Stimulated activated CD4-positive, alpha-beta T cell treated with anti-CD3 and anti-CD28 coated beads, TNF-alpha, amount 100 ng/mL, for 1 hour (primary cell): ENCODE measurements at places on chromosomes 11 and 22.

- DNase-seq, result no peak
These were observed 226.1 kb downstream of the BLID start for GRCh38 chr11:121889931-121890330.

DNA sequence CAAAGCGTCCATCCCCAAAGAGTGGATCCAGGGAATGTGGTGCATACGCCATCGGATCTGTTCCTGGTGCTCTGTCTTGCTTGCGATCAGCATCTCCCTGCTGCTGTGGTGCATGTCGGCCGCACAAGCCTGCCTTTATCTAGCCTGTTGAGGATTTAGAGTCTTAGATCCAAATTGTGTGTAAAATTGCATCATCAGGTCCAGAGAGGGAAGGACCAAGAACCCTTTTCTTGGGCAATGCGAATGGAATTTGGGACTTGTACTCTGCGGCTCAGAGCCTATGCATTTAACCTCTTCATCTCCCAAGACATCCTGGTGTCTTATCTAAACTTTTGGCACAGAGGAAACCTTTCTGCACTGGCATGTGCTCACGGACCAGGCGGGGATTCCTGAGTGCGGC is 1238.7 kb downstream of the TBC1D22A start:
- DNase-seq, result no peak

DNA sequence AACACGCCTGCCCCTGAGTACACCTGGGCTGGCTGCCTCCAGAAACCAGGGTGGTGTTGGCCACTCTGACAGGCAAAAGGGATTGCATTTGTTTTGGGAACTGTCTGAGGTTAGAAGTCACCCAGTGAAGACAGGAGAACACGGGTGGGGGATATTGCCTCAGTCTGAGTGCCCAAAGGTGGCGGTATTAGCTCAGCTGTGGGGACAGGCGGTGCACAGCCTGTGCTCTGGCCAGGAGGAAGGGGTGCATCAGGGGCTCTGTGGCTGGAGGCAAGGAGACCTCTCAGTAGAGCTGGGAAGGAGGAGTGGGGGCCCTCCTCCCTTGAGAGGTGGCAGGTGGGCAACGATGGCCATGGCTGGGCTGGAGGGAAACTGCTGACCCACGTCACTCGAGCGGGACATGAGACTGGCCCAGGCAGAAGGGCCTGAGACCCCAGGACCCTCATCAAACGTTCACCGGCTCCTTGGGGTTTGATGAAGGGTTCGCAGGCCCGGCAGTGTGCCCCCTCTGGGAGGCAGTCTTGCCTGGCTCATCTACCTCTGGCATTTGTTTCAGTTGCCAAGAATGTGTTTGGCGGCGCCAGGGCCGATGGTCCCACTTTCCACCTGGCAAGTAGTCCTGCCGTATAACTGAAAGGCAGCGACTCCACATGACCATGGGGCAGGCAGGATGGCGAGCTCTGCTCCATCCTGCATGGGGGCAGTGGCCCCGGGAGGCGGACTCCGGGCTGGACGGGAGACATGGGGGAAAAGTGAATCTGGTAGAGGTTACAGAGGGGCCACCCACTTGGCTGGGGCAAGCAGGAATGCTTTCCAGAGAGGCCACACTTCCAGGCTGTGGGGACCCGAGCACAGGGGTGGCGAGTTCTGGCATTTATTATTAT is 52.8 kb upstream of the SMIM38 start:
- no peak for DNase-seq

GRCh38 chr11:67113231-67113721 is 5.8 kb upstream of the KDM2A start:
- no peak for DNase-seq

- DNase-seq, result no peak
These were observed 258.7 kb upstream of the CCDC90B start for GRCh38 chr11:83544846-83545245.

DNA sequence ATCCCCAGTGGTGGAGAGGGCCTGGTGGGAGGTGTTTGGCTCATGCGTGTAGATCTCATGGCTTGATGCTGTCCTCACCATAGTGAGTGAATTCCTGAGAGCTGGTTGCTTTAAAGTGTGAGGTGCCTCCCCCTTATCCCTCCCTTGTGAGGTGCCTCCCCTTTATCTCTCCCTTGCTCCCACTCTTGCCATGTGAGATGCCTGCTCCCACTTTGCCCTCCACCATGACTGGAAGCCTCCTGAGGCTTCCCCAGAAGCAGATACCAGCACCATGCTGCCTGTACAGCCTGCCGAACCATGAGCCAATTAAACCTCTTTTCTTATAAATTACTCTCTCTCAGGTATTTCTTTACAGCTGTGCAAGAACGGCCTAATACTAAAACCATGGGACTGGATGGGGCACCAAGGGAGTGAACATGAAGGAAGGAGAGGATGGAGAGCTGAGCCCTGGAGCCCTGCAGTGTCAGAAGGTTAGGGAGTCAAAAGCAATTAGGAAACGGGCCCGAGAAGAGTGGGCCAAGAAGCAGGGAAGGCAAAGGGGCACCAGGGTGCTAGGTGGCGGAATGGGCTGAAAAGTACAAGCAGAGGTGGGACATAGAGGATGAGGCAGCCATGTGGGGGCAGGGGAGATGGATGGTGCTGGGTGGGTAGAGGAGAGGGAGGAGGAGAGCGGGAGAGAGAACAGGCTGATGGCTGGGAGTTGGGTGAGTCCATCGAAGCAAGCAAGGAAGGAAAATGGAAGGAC is 9.4 kb downstream of the IFITM10 start:
- DNase-seq, result no peak

- DNase-seq, result no peak
These were observed 218.3 kb upstream of the CTSC start for GRCh38 chr11:88555829-88556202.

DNA sequence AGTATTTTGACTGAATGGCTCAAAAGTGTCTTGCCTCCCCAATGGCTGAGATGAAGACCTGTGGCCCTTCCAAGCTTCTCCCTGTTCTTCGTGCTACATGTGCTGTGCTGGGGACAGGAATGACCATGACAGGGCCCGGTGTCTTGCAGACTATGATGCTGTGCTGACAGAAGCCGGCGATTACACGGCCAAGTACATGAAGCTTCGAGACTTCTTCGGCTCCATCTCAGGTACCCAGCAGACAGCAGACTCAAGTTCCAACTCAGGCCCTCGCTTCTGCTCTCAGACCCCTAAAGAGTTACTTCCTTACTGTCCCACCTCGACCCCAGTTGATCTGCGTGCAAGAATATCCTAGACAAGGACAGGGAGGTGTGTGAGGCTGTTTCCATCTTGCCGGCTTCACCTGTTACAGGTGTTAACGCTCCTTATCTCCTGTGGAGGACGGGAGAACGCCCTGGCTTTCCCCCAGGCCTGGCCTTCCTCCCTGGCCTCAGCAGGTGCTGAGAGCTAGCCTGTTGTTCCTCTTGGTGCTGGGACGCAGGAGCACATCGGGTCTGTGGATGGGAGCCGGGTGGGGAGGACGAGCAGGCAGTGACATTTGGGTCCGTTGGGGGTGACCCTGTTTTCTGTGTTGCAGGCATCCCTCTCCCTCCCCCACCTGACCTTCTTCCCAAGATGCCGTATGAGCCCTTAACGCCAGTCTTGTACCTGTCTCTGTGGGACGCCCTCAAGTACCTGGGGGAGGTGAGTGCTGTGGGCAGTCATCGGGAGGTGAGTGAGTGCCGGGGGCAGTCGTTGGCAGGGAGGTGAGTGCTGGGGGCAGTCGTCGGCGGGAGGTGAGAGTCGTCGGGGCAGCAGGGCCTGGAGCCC is 38.1 kb downstream of the GLB1L2 start:
- DNase-seq, result no peak

- no peak for DNase-seq
These were observed 123.6 kb upstream of the MTNR1B start for GRCh38 chr11:92845805-92846204.

GRCh38 chr11:119512369-119512768 is 89.4 kb upstream of the THY1 start:
- DNase-seq, result no peak

DNA sequence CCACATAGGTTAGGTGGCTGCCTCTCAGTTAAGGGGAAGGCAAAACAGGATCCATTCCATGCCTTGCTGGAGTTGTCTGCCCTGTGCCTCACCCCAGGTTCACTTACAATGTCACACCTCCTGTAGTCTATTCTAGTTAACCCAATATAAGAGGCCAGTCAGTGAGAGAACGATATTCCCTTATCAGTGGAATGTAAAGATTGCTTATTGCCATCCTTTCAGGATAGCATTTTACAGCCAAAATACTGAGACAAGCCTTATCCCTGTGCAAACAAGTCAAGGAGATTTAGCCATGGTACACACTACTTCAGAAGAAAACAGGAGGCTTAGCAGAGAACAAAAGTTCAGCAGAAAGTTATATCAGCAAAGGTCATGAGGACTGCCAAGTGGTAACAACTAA is 5.5 kb downstream of the CYP2R1 start:
- DNase-seq, result no peak

GRCh38 chr11:73160005-73160760 is 18.1 kb upstream of the FCHSD2 start:
- no peak for DNase-seq

GRCh38 chr11:121552154-121552553 is 99.4 kb upstream of the SORL1-AS1 start:
- no peak for DNase-seq

- DNase-seq, result no peak
These were observed 591.2 kb downstream of the OPCML start for GRCh38 chr11:132941024-132941646.

- DNase-seq, result no peak
These were observed 73.8 kb upstream of the SESN3 start for GRCh38 chr11:95304777-95305176.

DNA sequence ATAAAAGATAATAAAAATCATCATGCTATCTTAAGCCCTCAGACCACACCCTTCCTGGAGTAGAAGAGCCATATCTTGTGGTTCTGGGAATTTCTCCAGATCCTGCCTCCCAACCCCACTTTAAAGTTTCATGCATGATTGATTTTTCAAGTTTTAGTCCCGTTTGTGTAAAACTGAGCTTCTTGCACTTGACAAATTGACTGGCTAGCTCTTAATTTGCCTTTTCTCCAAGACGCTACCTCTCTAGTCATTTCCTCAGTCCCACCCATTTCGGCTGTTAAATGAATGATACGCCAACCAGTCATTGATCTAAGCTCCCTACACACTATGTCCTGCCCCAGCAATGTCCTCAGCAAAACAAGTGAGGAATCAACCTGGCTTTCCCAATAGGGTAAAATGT is 71.8 kb upstream of the TEAD1 start:
- no peak for DNase-seq

DNA sequence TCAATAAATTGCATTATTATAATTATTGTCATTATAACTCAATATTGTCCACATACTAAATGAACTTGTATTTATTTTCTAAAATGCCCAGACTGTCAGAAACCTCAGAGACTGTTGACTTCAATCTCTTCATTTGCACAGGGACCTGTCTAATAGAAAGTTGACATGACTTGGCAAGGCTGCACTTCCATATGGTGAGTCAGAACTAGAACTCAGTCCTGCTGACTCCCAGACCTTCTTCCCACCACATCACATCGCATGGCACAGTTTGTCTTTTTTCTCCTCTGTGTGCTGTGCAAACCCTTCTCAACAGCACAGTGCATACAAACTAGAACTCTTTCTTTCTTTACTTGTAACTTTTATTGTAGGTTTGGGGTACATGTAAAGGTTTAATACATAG is 215.1 kb upstream of the BLID start:
- no peak for DNase-seq

DNA sequence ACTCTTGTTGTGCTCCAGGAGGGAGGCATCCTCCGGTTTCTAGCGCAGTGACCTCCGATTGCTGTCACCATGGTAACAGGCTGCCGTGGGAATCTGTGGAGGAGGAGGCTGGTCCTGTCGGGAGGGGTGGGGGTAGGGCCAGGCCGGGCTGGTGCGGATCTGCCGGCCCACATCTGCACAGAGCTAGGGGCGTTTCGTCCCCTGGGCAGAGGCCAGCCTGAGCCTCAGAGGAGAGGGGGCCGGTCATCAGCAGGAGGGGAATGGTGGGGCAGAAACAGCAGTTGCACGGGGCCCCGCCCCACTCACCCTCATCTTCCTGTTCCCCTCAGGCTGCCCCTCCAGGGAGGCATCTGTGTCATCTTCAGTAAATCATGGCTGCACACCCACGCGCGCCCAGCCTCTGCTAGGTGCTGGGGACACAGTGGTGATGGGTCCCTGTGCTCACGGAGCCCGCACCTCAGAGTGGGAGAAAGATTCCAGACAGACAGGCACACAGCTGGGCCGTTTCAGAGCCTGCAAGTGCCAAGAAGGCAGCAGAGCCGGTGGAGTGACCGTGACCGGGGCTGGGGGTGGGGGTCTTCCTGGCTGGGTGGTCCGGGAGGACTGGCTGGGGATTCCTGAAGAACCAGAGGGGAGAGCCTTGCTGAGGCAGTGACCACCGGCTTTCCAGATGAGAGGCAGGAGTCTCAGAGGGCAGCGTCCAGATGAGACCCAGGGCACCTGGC is 120.5 kb downstream of the CACNA1I start:
- peak; percentile 20 for DNase-seq
